Common myeloid progenitor, CD34-positive (primary cell): ENCODE measurements at places on chromosomes 6 and 20.

DNA sequence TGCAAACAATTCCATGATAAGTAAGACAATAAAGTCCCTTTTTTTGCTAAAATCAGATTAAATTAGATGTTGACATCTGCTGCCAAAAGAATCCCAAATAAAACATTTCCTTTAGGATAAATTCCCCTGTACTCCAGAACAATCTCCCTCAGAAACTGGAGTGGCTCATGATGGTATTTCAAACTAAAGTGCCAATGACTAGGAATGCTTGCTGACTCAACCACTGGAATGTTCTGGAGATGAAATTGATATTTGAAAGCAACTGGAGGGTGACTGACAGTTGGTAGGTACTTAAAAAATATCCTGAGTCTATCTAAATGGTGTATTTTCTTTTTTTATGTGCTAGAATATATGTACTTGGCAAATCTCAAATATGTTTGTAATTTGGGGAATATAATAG, 350.1 kb upstream of the TSHZ2 start:
- DNase-seq = no peak

GRCh38 chr6:23692184-23692583, 433.8 kb upstream of the NRSN1 start:
- no peak for DNase-seq

- peak; percentile 56 for DNase-seq
Measured at GRCh38 chr6:105991561-105992314, 94.4 kb upstream of the PRDM1 start.

DNA sequence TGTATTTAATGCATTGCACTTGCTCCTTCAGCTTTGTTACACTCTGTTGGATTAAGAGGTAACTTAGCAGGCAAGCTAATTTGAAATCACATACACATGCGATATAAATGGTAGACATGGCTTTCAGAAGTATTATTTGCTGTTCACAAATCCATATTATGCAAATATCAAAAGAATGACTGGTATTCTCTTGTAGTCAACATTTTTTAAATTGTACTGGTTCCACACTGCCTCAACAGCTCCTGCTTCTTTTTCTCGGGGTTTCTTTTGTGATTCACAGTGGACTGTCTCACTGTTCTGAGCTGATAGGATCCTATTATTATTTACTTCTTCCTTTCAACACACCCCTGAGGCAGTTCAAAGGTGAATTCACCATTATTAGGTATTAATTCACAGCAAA, 927.4 kb downstream of the KIF16B start:
- no peak for DNase-seq

GRCh38 chr20:1373614-1374013, 19.2 kb downstream of the FKBP1A start:
- DNase-seq = no peak

DNA sequence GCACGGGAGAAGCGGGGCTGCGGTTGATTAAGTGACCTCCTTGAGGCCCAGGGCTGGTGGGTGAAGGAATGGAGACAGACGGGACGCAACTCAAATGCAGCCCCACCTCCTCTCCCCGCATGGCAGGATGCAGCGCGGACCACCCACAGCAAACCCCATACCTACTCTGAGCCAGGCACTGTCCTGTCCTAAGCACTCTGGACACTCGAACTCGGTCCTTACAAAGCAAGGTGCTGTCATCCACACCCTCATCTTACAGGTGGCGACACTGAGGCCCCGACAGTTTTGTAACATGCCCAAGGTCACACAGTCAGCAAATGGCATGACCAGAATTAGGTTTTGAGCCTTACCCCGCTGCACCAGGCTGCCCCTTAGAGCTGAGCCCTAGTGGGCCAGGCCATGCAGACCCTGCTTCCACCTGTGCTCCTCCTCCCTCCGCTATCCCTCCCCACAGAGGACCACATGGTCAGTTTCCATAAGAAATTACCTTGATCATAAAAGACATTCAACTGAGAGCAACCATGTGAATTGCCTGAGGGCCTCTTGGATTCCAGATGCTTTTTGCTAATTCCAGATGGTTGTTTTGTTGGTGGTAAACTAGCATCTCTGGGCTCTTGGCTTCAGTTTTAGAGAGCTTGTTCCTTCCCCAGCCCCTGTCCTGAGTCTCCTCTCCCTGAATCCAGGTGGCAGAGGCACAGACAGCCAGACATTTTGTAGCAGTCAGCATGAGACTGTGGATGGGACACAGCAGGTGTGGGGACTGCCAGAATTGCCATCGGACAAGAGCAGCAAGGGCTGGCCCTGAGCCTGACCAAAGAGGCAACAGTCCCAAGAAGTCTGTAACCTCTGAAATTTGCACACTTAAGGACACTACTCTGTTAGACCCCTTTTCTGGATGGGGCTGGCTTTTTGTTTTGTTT, 171.9 kb upstream of the PMEPA1 start:
- no peak for DNase-seq

DNA sequence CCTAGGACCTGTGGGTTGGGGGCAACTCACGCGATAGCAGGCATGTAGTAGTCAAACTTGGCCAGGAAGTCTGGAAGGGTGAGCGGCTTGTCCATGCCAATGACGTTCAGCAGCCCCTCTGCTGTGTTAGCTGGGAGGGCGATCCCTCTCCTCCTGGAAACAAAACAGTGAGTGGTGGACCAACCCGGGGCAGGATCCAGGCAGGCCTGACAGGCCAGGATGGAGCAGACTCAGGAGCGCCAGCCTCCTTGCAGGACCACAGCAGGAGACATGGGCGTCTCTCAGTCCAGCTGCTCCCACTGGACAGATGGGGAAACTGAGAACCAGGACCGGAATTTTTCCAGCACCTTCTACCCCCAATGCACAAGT, 22.5 kb downstream of the ADA start:
- no peak for DNase-seq

DNA sequence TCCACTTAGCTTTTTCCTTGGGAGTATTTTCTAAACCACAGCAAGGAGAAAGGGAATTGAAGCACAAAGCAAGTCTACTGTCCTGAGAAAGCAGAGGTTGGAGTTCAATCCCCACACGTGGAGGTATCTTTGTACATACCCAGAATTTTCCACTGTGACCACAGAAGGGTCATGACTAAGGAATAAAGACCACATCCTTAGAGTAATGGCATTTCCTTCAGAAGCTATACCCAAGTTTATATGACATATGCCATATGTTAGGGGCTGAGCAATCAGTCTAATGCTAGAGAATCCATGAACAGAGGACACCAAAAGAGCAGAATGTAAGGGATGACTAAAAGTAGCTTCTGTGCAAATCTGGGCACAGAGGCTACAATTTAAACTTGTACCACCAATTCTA, 46.4 kb downstream of the ATG5 start:
- DNase-seq = peak; percentile 40
